ENCODE measurements at places on chromosomes 6 and 20.

DNA sequence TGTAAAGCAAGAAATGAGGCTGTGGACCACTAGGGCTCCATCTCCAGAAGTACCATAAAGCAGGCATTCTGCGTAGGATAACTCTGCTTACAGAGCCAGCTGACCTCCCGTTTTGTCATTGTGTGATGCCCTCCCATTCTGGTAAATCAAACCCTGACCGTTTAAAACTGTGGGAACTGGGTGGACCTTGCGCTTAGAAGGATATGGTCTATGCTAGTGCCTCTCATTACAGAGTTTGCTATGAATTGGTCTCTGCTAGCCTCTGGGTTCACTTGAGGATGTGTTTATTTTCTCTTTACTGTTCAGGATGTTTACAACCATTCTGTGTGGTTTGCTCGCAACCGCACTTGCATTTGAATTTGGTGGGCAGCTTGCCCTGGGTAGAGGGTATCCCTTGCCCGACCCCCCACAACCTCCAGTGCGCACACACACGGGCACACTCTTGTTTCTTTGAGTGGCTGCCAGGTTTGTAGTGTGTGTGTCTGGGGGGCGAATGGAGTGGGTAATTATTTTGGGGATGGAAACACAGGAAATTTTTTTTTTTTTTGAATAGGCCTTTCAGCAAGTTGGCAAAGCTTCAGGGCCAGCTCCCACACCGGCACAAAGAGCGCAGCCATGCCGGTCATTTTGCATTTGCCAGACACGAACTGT is 198.3 kb downstream of the JARID2 start:
- no peak for DNase-seq

- DNase-seq: peak; percentile 61
Observed at GRCh38 chr20:45104786-45105185, 3.9 kb upstream of the KCNS1 start.

DNA sequence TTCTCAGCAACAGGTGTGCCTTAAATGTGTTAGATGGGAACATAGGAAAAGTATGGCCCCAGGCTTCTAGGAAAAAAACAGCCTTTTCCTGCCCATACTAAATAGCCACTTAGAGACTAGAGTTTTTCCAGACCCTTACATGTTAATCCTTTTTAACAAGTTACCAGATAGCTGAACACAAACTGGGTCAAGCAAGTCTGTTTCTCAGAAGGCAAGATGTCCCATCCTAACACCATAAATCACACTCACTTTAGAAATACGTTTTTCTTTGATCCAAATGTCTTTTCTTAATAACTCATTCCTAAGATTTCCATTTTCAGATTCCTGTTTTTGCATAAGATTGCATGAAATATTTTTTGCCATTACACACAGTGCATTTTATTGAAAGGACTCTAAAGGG is 241.3 kb downstream of the KCNQ5 start:
- DNase-seq: no peak

DNA sequence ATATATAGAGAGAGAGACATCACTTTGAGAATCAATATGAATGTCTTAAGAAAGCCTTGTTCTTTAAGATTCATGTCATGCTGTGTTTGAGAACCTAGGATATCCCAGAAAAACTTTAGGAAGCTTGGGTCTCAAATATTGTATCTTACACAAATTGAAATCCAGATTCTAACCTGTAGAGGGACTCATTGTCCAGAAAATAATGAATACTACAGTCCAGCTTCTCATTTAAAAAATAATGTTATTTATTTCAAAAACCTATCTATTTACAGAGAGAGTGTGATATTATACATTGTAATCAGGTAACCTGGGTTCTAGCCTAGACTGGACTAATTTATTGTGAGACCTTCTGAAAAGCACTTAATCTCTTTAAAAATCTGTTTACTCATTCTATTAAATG is 4.2 kb downstream of the RFX6 start:
- DNase-seq: no peak

DNA sequence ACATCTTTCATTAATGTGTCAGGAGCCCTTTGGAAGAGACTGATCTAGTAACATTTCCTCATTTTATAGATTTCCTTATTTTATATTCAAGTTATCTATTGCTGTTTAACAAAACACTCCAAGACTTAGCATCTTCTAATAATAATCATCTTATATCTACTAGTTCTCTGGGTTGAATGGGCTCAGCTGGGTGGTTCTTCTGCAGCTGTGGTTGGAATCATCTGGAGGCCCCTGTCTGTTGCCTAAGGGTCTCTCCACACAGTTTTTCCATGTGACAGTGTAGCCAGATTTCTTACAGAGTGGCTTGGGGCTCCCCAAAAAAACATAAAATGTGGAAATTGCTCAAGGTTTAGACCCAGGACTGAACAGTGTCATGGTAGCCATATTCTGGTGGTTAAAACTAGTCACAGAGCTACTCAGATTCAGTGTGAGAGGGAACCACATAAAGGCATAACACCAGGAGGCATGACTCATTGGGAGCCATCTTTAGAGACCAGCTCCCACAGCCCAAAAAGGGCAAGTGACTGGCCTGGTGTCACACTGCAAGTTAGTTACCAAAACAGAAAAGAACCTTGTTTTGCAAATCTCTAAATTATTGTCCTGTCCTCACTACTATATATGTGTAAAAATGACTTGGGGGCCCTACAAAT is 11.5 kb downstream of the SLC2A10 start:
- no peak for DNase-seq

DNA sequence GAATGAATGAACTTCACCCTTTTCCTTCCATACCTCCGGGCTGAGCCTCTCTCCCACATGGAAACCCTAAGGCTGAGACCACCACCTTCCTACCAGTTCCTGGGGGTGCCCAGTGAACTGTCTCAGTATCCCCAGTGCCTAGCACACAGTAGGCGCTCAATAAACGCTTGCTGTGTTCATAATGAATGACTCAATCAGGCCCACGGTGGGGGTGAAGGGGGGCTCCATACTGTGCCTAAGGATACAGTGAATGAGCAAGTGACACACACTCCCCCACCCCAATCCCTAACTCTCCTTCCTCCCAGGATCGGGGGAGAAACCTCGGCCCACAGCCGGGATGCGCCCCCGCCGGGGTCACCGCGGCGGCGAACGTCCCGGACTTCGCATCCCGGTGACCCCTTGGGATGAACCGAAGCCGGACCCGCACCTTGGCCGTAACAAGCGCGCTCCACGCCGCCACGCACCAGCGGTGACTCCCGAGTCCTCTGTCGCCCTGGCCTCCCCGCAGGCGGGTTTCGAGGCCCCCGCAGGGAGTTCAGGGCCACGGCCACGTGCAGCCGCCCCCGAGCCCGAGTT is 592 bp downstream of the KCNG1 start:
- DNase-seq: no peak

GRCh38 chr6:50120300-50120699 is 70.6 kb upstream of the DEFB112 start:
- DNase-seq: peak; percentile 18

DNA sequence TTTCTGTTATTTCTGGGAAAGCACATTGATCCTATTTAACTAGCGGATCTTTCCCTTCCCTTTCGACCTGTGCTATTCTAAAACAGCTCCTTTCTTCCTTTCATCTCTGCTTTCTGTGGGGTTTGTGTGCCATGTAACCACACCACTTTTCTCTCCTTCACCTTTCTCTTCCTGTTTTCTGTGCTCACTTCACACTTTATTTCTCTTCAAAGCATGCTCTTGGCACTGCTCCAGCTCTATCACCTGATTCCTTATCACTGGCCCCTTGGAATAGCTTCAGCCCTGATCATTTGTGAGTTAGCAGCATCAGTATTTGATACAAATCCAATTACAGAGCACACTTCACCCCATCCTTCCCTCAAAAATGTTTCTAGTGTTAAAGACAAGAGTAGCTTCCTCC is 8.1 kb upstream of the METTL24 start:
- DNase-seq: no peak

DNA sequence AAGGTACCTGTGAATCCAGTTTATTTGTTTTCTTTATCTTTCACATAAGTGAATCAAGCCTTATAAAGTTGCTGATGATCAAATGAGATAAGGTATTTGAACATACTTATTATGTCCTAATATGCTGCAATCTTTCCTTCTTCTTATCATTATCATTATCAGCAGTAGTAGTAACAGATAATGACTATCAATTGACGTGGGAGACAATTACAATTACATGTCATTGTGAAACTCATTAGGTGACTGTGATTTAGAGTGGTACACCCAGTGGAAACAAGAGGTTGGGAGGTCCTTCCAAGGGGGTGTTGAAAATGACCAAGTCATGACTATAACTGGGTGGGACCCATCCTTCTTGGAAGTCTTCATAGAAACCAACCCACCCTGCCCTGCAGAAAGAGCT is 2.8 kb downstream of the CLIC5 start:
- no peak for DNase-seq

- DNase-seq: no peak
Observed at GRCh38 chr20:62777528-62777830, 18.8 kb upstream of the MRGBP start.

GRCh38 chr6:24824142-24824938 is 25.6 kb upstream of the ARMH2 start:
- peak; percentile 31 for DNase-seq

- peak; percentile 42 for DNase-seq
Observed at GRCh38 chr20:46694484-46694883, 5.2 kb upstream of the TP53RK start.

DNA sequence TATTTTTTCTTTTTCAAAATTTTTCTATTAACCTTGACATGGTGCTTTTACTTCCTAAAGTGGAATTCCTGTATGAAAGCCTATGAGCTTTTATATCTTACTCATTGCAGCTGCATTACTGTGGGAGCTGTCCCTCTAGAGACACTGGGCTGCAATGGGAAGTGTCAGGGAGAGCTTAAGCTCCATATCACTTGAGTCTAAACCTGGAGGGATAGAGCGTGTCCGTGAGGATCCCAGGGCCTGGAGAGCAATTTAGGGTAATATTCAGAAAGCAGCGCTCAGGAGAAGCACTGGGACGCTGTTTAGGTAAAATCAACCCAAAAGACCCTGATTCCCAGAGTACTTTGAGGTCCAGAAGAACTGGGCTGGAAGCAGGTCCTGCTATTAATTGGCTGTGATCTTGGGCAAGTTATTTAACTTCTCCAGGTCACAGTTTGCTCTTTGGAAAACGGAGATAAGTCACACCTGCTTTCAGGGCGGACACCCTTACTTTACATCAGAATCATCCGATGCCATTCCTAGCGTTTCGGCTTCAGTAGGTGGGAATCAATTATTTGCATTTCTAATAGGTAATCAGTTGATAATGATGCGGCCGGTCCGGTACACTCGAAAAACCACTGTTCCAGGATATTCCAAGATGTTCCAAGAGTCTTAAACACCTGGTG is 628 bp upstream of the ERGIC3 start:
- DNase-seq: no peak
